ENCODE measurements at places on chromosomes 11 and 22. TPM values are rescaled to one million over a fixed set of nuclear protein-coding genes. Genes with fewer than 3 reads are reported as not detected.

TMA7B gene
- total RNA-seq = 0.42 TPM

CADM1 gene
- total RNA-seq = 9.8 TPM

FAM111B gene
- 0.87 TPM for total RNA-seq

NPTXR gene
- total RNA-seq = 16.5 TPM

PNPLA2 gene
- total RNA-seq = 121 TPM

ADAMTS8 gene
- 64.9 TPM for total RNA-seq

KRTAP5-4 gene
- not detected for total RNA-seq

PATE2 gene
- total RNA-seq = not detected

NCF4 gene
- 42.4 TPM for total RNA-seq

BATF2 gene
- 3.6 TPM for total RNA-seq

TRIM51 gene
- total RNA-seq = not detected

OR51B2 gene
- not detected for total RNA-seq

SLC25A1 gene
- 45.8 TPM for total RNA-seq

PYGM gene
- total RNA-seq = 11.5 TPM

F2 gene
- not detected for total RNA-seq

SAA1 gene
- 161 TPM for total RNA-seq

SCGB1A1 gene
- total RNA-seq = not detected

MMP10 gene
- total RNA-seq = not detected

KCNJ5 gene
- 3.5 TPM for total RNA-seq

KRTAP5-8 gene
- total RNA-seq = not detected

SCGB1D2 gene
- total RNA-seq = not detected

SLC16A8 gene
- not detected for total RNA-seq

PLA2G3 gene
- total RNA-seq = not detected

DEFB131B gene
- not detected for total RNA-seq

OSBP2 gene
- 1.1 TPM for total RNA-seq

INS gene
- total RNA-seq = 2.1 TPM

OR5AR1 gene
- total RNA-seq = not detected

OR4D6 gene
- total RNA-seq = not detected

RPS19BP1 gene
- 51.8 TPM for total RNA-seq

FDXACB1 gene
- 1.9 TPM for total RNA-seq

C11orf91 gene
- total RNA-seq = not detected

SELENOH gene
- 75.1 TPM for total RNA-seq

SGSM1 gene
- 9.2 TPM for total RNA-seq

GSTP1 gene
- 432 TPM for total RNA-seq

NEAT1 gene
- 1,734 TPM for total RNA-seq

RIMBP3B gene
- not detected for total RNA-seq

ACRV1 gene
- total RNA-seq = not detected

DDIAS gene
- 3.1 TPM for total RNA-seq

ART1 gene
- total RNA-seq = not detected

CHRM1 gene
- total RNA-seq = not detected

SEC14L3 gene
- total RNA-seq = not detected

CSF2RB gene
- total RNA-seq = 17.6 TPM

KCNE3 gene
- total RNA-seq = 3.8 TPM

MUC6 gene
- total RNA-seq = not detected

SYT12 gene
- total RNA-seq = 5.5 TPM

MIOX gene
- total RNA-seq = not detected

OR4A16 gene
- not detected for total RNA-seq

RAB36 gene
- total RNA-seq = 1.8 TPM

JHY gene
- 6.1 TPM for total RNA-seq

ADM2 gene
- total RNA-seq = 0.26 TPM

GNAZ gene
- total RNA-seq = 5.8 TPM

BIK gene
- total RNA-seq = not detected

OR2D2 gene
- total RNA-seq = not detected

APOBEC3B gene
- not detected for total RNA-seq

TCN1 gene
- total RNA-seq = not detected

TMPRSS13 gene
- 0.45 TPM for total RNA-seq

SLC35E4 gene
- total RNA-seq = 6.2 TPM
